ENCODE measurements at places on chromosomes 2 and 18. TPM values are rescaled to one million over a fixed set of nuclear protein-coding genes. Genes with fewer than 3 reads are reported as not detected.

DNA sequence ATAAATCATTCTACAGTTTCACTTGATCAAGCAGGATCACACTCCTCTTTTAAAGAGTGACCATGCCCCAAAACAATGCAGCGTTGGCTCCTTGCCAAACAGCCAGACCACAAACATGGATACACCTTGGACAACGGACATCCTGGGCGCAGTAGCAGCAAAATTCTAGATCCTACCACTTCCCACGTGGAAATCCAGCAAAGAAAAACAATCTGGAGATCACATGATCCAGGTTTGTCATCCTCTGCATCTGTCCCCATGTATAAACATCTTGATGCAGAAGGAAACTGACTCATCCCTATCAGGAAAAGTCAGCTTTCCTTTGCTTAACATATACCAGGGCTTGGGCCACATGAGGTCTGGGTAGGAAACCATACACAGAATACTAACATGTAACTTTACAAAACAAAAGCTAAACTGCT is 53.1 kb downstream of the ZNF521 start:
- H3K4me1 ChIP-seq, result no peaks in the 10 kb centered on the region
- DNase-seq, result no peak
- H3K4me3 ChIP-seq, result no peak overlapping the region

GRCh38 chr2:213733893-213734292 is 449.6 kb downstream of the SPAG16 start:
- H3K27me3 ChIP-seq, result no peaks in the 10 kb centered on the region
- H3K36me3 ChIP-seq, result no peaks in the 10 kb centered on the region
- DNase-seq, result no peak
- no peak overlapping the region for H3K4me3 ChIP-seq
- H3K27ac ChIP-seq, result no peak overlapping the region

DNA sequence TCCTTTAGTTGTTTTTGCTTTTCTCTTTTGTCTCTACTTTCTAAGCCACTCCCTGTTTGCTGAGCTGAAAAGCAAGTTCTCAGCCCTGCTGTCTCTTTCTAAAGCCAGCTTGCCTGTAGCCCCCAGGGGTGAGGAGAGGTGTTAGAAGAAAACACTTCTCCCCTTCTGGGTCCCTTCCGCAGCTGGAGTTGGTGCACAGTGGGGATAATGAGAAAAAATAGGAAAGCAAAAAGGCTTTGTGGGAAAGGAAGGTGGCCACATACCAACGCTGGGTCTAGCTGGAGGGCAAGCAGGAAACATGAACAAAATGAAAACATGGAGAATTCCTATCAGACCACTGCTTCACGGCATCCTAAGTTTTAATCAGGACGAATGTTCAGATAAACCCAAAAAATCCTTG is 15.5 kb upstream of the SLC20A1 start:
- H3K36me3 ChIP-seq, result no peaks in the 10 kb centered on the region
- no peak overlapping the region for H3K27ac ChIP-seq
- peak; percentile 4 for DNase-seq
- no peak overlapping the region for H3K4me3 ChIP-seq

- peaks cover 4% of the 10 kb centered on the region for H3K4me1 ChIP-seq
- H3K27ac ChIP-seq, result no peak overlapping the region
- H3K36me3 ChIP-seq, result no peaks in the 10 kb centered on the region
- DNase-seq, result peak; percentile 66
Measured at GRCh38 chr2:235551965-235552364, 58.1 kb downstream of the AGAP1 start.

Gene SLC40A1
- 113 TPM for total RNA-seq

Gene RSAD2
- 0.95 TPM for total RNA-seq

Gene RAD51AP2
- total RNA-seq, result not detected

Data from right lobe of liver (tissue), 6 donors.